GM13976 (cell line): ENCODE measurements at places on chromosomes 4 and X.

GRCh38 chr4:152328582-152328981 is 207.3 kb downstream of the FBXW7 start:
- DNase-seq, result no peak

DNA sequence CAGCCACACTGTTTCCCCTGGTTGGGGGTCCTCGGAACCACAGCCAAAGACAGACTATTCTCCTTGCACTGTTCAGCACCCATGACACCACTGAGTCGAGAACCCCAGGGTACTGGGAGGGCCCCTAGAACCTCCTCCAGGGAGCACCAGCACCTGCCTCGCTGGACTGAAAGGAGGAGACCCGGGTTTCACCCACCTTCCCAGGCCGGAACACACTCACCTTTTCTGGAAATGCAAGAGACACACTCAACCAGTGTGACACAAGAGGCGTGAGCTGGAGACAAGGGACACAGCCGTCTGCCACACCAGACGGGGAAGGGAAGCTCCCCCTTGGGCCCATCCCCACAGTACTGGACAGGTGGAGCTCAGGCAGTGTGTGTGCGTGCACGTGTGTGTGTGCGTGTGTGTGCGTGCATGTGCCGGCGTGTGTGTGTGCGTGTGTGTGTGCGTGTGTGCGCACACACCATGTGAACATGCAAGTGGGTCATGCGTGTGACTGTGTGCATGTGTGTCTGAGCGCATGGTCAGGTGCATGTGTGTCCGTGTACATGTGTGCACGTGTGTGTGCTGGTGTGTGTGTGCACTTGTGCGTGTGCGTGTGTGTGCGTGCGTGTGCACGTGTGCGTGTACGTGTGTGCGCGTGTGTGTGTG is 128.8 kb upstream of the NKX1-1 start:
- DNase-seq, result no peak

GRCh38 chrX:42739258-42739657 is 38.7 kb downstream of the PPP1R2C start:
- no peak for DNase-seq

GRCh38 chr4:83964996-83965541 is 429.2 kb downstream of the GPAT3 start:
- no peak for DNase-seq
